ENCODE measurements at places on chromosomes 13 and 19. TPM values are rescaled to one million over a fixed set of nuclear protein-coding genes. Genes with fewer than 3 reads are reported as not detected.

Gene APLP1
- 10.3 TPM for total RNA-seq

Gene ZNF566
- 17.3 TPM for total RNA-seq

Gene SOHLH2
- 0.18 TPM for total RNA-seq

Gene GPR12
- total RNA-seq: 0.06 TPM

Gene GIPR
- 4.1 TPM for total RNA-seq

Gene GARIN5A
- total RNA-seq: 4.4 TPM

Gene ICAM5
- 2.2 TPM for total RNA-seq

Gene CABP5
- not detected for total RNA-seq

Gene KLK15
- total RNA-seq: not detected

Gene CRX
- not detected for total RNA-seq

Gene TSHZ3
- total RNA-seq: 12.7 TPM

Gene LIG1
- 54.3 TPM for total RNA-seq

Gene AMER2
- total RNA-seq: 0.35 TPM

Gene GAPDHS
- total RNA-seq: not detected

Gene ZNF560
- total RNA-seq: not detected

Gene C19orf67
- not detected for total RNA-seq

Gene DOCK6
- total RNA-seq: 69.7 TPM

Gene FSD1
- 2.9 TPM for total RNA-seq

Gene SULT2B1
- total RNA-seq: not detected

Gene RXFP2
- 0.41 TPM for total RNA-seq

Gene CEACAM3
- 2.6 TPM for total RNA-seq

Gene NKPD1
- total RNA-seq: 0.12 TPM

Gene CEBPA
- total RNA-seq: 12.0 TPM

Gene ZNF682
- 11.8 TPM for total RNA-seq

Gene SMIM44
- 0.99 TPM for total RNA-seq

Gene IL11
- total RNA-seq: 0.41 TPM

Gene OR10H1
- total RNA-seq: not detected

Gene IGSF23
- 0.76 TPM for total RNA-seq

Gene URAD
- not detected for total RNA-seq

Gene ZNF555
- 16.7 TPM for total RNA-seq

Gene MAMSTR
- 8.9 TPM for total RNA-seq

Gene NBEA
- total RNA-seq: 44.0 TPM

Gene ITGBL1
- total RNA-seq: 2.6 TPM

Gene SLC8A2
- total RNA-seq: 0.12 TPM

Gene KXD1
- total RNA-seq: 50.3 TPM

Gene ZNF554
- total RNA-seq: 9.1 TPM

Gene CEACAM7
- total RNA-seq: not detected

Gene COMMD6
- 255 TPM for total RNA-seq

Gene DCLK1
- total RNA-seq: 21.1 TPM

Gene TICAM1
- total RNA-seq: 5.0 TPM

Gene PSPC1
- total RNA-seq: 88.7 TPM

Gene RETN
- total RNA-seq: 6.5 TPM

Gene KLK12
- total RNA-seq: not detected

Gene FCER2
- total RNA-seq: 0.23 TPM

Gene KLF16
- 9.1 TPM for total RNA-seq

Gene CD320
- total RNA-seq: 25.7 TPM

Gene CGB3
- not detected for total RNA-seq

Gene LRRC8E
- total RNA-seq: 2.7 TPM

Gene LILRA1
- 1.1 TPM for total RNA-seq

Gene TMEM238
- 1.6 TPM for total RNA-seq

Gene LSR
- 59.6 TPM for total RNA-seq

Gene ARHGAP45
- 24.3 TPM for total RNA-seq

Gene YJEFN3
- total RNA-seq: 2.7 TPM

Gene PODNL1
- 0.76 TPM for total RNA-seq

Gene GPATCH1
- total RNA-seq: 10.4 TPM

Gene CLEC17A
- total RNA-seq: 1.3 TPM

Gene FBXO27
- total RNA-seq: 2.7 TPM

Gene EPN1
- total RNA-seq: 110 TPM

Gene CACNA1A
- 0.88 TPM for total RNA-seq
